ENCODE measurements at places on chromosomes 3 and 15. TPM values are rescaled to one million over a fixed set of nuclear protein-coding genes. Genes with fewer than 3 reads are reported as not detected.

The CTDSPL gene
- total RNA-seq = 22.7 TPM

The DVL3 gene
- total RNA-seq = 63.3 TPM

The CHRNA7 gene
- not detected for total RNA-seq

The FOXL2NB gene
- total RNA-seq = not detected

The GOLGA6D gene
- not detected for total RNA-seq

The TMEM212 gene
- not detected for total RNA-seq

The PLOD2 gene
- 1,580 TPM for total RNA-seq

The SNTN gene
- not detected for total RNA-seq

The TRIM71 gene
- not detected for total RNA-seq
